Mononuclear cell (primary cell): ENCODE measurements at places on chromosomes 6 and 20. TPM values are rescaled to one million over a fixed set of nuclear protein-coding genes. Genes with fewer than 3 reads are reported as not detected.

Gene CNBD2
- total RNA-seq: 11.3 TPM

Gene FAM162B
- not detected for total RNA-seq

Gene SMOC2
- total RNA-seq: not detected

Gene TGM3
- total RNA-seq: 0.10 TPM

Gene SGK2
- total RNA-seq: 0.10 TPM

Gene TRAM2
- total RNA-seq: 5.7 TPM

Gene PSORS1C1
- not detected for total RNA-seq

Gene FOXC1
- total RNA-seq: 0.10 TPM

Gene MDFI
- total RNA-seq: not detected
